ENCODE measurements at places on chromosomes 2 and 18.

- DNase-seq: no peak
Observed at GRCh38 chr2:168345601-168346000, 98.2 kb upstream of the STK39 start.

DNA sequence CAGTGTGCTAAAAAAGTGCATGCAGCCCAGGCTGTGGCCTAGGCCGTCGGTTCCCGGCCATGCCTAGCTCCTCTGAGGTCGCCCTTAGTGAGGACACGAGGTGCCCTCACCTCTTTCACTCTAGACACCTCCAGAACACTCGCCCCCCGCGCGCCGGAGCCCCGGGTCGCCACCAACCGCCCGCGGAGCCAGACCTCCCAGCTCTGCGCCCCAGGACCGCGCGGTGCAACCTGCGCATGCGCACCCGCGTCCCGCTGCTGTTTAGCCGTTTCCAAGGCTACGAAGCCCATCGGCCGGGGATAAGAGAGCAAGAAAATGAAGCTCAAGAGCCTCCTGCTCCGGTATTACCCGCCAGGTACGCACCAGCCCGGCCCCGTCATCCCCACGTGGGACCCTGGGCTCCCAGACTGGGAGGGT is at the start of gene DAW1:
DAW1 (plus strand) TSS at position 257 of the 417 bp plus-strand sequence; CDS start at position 316, 59 bp downstream.
- DNase-seq: no peak

GRCh38 chr2:20048488-20049448 is 2.7 kb downstream of the LAPTM4A start:
- DNase-seq: no peak

DNA sequence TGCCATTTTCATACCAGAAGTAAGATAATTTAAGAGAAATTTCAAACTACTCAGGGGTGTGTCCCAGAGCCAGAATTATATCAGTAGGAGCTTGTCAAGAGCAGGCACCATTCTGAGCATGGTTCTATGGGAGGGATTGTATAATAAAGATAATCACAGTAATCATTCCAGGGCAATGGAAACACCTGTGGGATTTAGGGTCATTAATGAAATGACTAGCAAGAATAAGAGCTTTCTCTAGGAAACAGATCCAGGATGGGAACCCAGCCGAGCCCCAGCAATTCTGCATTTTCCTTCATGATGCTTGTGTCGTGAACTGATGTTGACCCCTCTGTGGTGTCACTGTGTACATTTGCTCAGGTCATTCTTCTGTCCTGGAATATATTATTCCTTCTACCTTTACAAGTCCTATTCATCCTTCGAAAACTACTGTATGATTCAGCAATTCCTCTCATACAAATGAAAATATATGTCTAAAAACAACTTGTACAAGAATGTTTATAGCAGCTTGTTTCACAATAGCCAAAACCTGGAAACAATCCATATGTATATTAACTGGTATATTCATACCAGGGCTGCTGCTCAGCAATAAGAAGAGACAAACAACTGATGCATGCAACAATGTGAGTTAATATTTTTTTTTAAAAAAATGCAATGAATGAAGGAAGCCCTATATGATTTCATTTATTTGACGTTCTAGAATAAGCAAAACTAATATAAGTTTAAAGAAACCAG is 687.8 kb upstream of the KLHL29 start:
- no peak for DNase-seq

DNA sequence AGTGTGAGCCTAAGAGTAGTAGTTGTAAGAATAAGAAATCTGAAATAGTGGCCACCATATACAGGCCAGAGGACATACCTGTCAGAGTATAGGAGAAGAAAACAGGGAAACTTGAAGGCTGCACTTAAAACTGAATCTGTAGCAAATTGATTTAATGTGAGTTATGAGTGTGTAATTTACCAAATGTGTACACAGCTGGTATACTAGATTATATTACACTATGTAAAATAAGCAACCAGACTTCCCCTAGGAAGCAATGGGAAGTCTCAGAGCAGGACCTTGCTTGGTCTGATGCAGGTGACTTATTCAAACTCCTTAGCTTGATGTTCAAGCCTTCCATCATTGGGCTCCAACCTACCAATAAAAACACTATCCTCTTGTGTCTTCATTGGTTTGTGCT is 17.3 kb upstream of the EPC2 start:
- DNase-seq: no peak

GRCh38 chr2:178522950-178523595 is 42.8 kb downstream of the PLEKHA3 start:
- peak; percentile 16 for DNase-seq

DNA sequence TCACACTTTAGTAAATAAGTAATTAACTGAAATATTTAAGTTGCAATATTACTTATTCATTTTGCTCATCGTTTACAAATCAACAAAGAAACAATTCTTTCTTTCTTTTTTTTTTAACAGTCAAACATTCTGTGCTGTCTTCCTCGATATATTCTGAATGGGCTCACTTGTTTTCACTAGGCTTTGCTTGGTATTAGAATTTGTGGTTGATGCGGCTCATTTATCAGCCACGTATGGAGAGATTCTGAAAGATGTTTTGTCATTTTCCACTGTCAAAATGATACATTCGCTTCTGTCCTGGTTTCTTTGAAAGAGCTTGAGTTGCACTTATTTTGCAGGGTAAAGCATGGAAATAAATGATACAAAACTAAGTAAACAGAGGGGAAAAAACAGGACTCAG is 323.7 kb downstream of the LRRTM1 start:
- DNase-seq: no peak

GRCh38 chr2:207157731-207158130 is 8.0 kb downstream of the KLF7 start:
- DNase-seq: no peak

DNA sequence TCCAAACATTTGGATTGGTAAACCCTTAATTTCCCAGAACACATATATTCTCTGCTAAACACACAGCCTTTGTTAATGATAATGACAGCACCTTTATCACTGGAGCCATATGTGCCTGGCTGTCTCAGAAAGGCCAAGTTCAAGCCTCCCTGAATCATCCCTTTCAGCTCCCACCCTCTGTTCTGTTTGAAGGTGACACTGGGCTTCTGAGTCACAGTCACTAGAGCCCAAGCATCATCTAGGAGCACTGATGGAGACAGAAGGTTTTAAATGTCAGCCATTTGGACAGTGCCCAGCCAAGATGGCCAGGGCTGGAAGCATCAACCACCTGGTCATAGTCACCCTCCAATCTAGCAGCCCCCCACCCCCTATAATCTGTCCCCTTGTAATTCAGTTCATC is 80.6 kb downstream of the NRP2 start:
- DNase-seq: no peak

- no peak for DNase-seq
Observed at GRCh38 chr2:98921062-98921461, 15.0 kb downstream of the CRACDL start.

DNA sequence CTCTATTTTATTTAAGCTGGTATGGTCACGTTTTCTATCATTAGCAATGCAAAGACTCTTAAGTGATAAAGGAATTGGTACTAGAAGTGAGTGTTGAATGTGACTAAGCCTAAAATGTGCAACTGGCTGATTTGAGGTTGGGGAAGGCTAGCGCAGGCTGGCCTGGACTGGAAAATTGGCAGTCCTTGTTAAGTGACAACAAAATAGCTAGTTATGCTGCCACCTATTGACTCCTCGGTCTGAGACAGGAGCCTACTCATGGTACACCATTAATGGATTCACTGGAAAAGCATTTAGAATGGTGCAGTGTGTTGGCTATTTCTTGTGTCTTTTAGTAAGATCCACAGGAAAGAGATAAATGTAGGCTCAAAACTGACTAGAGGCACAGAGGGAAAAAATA is 5.7 kb upstream of the WIPF1 start:
- no peak for DNase-seq

DNA sequence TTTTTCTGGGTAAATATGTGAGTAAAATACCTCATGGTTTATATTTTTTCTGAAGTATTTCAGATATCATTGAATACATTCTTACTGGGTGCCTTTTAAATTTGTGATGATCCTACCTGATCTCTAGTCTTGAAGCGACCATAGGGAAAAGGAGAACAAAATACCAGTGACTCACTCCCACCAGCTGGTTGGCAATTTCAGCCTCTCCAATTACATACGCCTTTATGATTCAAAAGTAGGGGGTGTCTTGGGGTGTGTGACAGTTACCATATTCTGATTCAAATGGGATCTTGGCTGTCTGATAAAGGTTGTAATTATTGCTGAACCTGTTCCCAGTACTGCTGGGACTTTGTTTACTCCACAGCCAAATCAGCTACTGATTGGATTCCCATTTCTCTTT is 175.9 kb upstream of the NXPH2 start:
- DNase-seq: no peak

- no peak for DNase-seq
Observed at GRCh38 chr2:227511239-227511930, 39.4 kb downstream of the AGFG1 start.

- DNase-seq: no peak
Observed at GRCh38 chr2:230124757-230125431, 56.2 kb upstream of the SLC16A14 start.

- no peak for DNase-seq
Observed at GRCh38 chr18:9435041-9435440, 40.3 kb upstream of the RALBP1 start.

GRCh38 chr18:48629730-48630324 is 91.0 kb downstream of the CTIF start:
- DNase-seq: no peak

DNA sequence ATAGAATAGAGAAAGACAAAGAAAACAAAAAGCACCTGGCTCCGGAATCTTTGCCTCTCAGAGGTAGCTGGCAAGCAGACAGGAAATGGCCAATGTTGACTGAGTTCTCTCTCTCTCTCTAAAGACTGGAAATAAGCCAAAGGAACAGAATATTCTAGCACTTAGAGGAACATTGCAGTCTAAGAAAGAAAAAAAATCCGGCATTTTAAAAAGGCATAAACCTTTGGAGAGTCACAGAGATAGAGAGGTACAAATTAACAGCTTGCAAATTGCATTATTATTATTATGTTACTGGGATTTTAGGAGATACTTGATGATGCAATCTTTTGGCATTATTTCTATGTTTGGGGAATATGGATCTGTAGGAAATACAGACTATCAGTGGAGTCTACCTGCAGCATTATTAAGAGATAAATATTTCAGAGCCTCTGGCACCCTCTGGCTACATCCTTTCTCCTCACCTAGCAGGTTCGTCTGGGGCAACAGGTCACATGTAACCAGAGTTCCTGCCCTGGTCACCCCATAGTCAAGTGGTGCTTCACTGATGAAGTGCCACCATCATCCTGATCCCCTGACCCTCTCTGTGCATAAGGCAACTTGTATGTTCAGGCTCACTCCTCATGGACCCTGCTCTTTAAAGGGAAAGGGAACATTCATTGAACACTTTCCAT is 318.9 kb upstream of the ACVR2A start:
- DNase-seq: peak; percentile 8

- no peak for DNase-seq
Observed at GRCh38 chr2:217886720-217887309, 116.0 kb downstream of the TNS1 start.

DNA sequence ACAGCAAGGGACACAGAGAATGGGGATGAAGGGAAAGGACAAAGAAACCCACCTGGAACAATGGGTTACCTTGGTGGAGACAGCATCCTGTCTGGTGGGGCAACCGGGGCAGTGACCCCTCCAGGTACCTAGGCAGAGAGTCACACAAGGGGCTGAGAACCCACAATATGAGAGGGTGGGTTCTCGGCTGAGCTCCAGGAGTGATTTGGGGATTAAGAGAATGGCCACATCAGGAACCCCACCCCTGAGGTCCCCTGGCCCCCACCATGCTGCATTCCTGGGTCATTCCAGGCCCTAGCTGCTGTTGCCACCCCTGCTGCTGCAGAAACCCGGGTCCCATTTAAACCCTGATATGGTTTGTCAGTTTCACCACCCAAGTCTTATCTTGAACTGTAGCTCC is 172.3 kb downstream of the RTP5 start:
- no peak for DNase-seq

DNA sequence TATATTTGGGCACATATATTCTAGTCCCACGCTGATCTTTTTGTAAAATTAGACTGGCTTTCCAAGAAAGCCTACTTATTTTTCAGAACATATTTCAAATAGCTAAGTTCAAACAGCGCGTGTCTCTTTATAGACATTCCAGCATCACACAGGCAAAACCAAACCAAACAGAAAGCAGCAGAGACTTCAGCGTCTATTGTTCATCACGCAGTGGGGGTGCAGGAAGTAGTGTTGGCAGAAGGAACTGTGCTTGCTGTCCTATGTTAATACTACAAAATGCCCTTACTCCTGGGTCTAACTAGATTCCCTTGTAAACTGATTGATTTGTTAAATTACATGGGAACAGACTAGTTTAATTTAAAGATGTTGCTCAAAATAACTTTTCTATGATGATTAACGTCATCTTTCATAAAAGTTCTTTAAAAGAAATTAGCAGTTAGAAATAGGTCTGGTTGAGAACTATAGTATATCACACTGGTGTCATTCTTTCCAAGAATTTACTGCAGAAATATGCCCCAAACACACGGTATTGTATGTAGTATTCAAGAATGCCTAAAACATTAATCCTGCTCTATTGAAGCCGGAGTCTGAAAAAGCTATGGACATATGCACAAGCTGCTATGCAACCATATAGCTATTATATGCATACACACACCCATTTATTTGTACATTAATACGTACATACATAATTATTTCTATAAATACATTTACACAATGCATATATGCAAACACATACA is 436.3 kb downstream of the CBLN2 start:
- DNase-seq: no peak

DNA sequence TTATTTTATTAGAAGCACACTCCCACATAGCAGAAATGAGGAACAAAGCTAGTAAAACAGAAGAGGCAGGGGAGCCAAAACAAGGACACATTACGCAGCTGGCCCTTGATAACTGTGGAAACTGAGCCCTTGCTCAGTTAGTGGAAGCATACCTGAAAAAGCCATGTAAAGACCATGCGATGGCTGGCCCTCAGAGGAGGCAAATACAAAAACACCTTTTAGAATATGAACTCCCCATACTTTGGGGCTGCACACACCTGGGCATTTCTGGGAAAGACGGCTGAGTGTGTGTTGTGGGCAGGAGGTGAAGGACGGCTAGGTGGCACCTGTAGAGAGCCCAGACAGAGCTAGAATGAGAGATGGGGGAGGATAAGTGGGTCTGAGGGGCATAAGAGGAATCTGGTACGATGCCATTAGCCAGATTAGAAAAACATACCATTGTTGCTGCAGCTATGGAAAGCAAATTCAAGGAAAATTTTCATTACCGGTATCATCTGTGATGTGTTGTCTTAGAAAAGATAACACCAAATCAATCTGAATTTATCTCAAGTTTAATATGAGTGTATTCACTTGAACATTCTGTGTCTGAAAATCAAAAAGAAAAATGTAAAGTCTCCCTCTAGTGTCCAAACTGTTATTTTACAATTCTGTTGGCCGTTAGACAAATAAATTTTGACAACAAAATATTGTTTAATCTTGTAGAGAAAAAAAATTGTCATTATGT is 45.2 kb upstream of the SULT1C3 start:
- DNase-seq: no peak

DNA sequence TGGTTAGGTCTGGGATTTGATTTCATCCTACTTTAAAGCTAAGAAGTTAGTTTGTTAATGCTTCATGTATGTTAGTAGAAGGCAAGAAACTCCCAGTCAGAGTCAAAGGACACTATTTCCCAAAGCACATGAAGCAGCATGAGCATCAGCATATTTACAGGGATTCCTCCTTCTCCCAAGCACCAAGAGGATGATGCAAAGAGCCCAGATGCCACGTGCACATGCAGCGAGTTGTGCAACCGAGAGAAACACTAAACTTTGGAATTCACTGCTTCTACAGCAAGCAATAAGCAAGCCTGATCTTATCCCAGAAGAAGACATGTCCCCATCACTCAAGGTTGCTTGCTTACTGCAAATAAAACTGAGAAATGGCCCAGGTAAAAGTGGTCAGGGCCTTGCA is 32.5 kb downstream of the CPO start:
- no peak for DNase-seq

GRCh38 chr2:235049719-235050118 is 97.9 kb downstream of the SH3BP4 start:
- no peak for DNase-seq
